Activated naive CD8-positive, alpha-beta T cell treated with anti-CD3 and anti-CD28 coated beads for 36 hours (primary cell): ENCODE measurements at places on chromosomes 1 and 21. TPM values are rescaled to one million over a fixed set of nuclear protein-coding genes. Genes with fewer than 3 reads are reported as not detected.
A peak's percentile ranks its signal among the peaks of the same experiment; 100 is the strongest.

DNA sequence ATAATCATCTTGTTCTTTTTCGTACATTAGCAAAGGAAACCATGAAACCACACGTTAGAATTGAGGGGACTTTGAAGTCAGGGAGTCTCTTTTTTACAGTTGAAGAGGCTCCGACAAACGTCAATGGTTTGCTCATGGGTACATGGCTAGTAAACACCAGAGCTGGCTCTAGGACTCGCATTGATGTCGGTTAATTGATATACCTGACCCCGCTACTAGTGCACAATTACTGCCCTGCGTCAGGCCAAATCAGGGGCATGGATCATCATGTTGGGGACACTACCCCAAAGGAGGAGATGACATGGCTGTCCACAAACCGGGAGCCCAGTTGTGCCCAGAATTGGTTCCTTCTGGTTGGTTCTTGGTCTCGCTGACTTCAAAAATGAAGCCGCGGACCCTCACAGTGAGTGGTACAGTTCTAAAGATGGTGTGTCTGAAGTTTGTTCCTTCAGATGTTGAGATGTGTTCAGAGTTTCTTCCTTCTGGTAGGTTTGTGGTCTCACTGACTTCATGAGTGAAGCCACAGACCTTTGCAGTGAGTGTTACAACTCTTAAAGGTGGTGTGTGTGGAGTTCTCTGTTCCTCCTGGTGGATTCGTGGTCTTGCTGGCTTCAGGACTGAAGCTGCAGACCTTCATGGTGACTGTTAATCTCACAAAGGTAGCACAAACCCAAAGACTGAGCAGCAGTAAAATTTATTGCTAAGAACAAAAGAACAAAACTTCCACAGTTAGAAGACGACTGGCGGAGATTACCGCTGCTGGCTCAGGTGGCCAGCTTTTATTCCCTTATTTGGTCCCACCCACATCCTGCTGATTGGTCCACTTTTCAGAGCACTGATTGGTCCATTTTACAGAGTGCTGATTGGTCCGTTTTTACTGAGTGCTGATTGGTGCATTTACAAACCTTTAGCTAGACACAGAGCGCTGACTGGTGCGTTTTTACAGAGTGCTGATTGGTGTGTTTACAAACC is 126.9 kb upstream of the ERRFI1 start:
- peaks cover 47% of the 10 kb centered on the region for H3K4me1 ChIP-seq
- peaks cover 49% of the 10 kb centered on the region for H3K27me3 ChIP-seq
- peak overlapping the region; percentile 88 for H3K27ac ChIP-seq
- peak overlapping the region; percentile 64 for H3K4me3 ChIP-seq

DNA sequence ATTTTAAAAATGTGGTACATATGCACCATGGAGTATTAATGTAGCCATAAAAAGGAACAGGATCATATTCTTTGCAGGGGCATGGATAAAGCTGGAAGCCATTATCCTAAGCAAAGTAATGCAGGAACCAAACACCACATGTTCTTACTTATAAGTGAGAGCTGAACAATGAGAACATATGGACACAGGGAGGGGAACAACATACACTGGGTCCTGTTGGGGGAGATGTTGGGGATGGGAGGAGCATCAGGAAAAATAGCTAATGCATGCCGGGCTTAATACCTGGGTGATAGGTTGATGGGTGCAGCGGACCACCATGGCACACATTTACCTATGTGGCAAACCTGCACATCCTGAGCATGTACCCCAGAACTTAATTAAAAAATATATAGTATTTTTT is 352.5 kb upstream of the KAZN start:
- H3K4me1 ChIP-seq: no peaks in the 10 kb centered on the region
- H3K36me3 ChIP-seq: no peaks in the 10 kb centered on the region
- no peak overlapping the region for H3K27ac ChIP-seq
- no peak for DNase-seq

GRCh38 chr1:110355321-110355720 is 16.1 kb downstream of the RBM15 start:
- no peak overlapping the region for H3K4me3 ChIP-seq
- H3K36me3 ChIP-seq: peaks cover 18% of the 10 kb centered on the region
- no peak for DNase-seq
- H3K4me1 ChIP-seq: peaks cover 31% of the 10 kb centered on the region
- no peak overlapping the region for H3K27ac ChIP-seq

GRCh38 chr1:54794451-54795355 is 6.4 kb downstream of the TTC22 start:
- peaks cover 8% of the 10 kb centered on the region for H3K36me3 ChIP-seq
- no peaks in the 10 kb centered on the region for H3K27me3 ChIP-seq
- no peak overlapping the region for H3K27ac ChIP-seq
- no peak overlapping the region for H3K4me3 ChIP-seq
- DNase-seq: no peak

GRCh38 chr1:189596197-189596596 is 881.5 kb downstream of the BRINP3 start:
- H3K27ac ChIP-seq: no peak overlapping the region
- H3K36me3 ChIP-seq: no peaks in the 10 kb centered on the region
- no peak for DNase-seq
- no peak overlapping the region for H3K4me3 ChIP-seq

- DNase-seq: no peak
- no peaks in the 10 kb centered on the region for H3K36me3 ChIP-seq
- H3K4me1 ChIP-seq: no peaks in the 10 kb centered on the region
- H3K27me3 ChIP-seq: peaks cover 2% of the 10 kb centered on the region
Observed at GRCh38 chr21:40635391-40635790, 211.6 kb downstream of the DSCAM start.

GRCh38 chr1:186463926-186464325 is 3.0 kb upstream of the PDC start:
- H3K4me1 ChIP-seq: no peaks in the 10 kb centered on the region
- H3K27ac ChIP-seq: no peak overlapping the region
- H3K27me3 ChIP-seq: peaks cover 10% of the 10 kb centered on the region

- no peaks in the 10 kb centered on the region for H3K27me3 ChIP-seq
- DNase-seq: no peak
- no peak overlapping the region for H3K4me3 ChIP-seq
- no peak overlapping the region for H3K27ac ChIP-seq
- H3K36me3 ChIP-seq: no peaks in the 10 kb centered on the region
Observed at GRCh38 chr21:42619166-42619565, 34.3 kb upstream of the PDE9A start.

The NR1I3 gene
- total RNA-seq: not detected

The MTARC1 gene
- total RNA-seq: 0.33 TPM
